CD4-positive, alpha-beta T cell treated with Interleukin-12 subunit alpha and Interleukin-12 subunit beta, for 1 hour (primary cell): ENCODE measurements at places on chromosomes 6 and 20.

GRCh38 chr6:107585815-107586435 is 96.0 kb downstream of the SOBP start:
- no peak for DNase-seq

DNA sequence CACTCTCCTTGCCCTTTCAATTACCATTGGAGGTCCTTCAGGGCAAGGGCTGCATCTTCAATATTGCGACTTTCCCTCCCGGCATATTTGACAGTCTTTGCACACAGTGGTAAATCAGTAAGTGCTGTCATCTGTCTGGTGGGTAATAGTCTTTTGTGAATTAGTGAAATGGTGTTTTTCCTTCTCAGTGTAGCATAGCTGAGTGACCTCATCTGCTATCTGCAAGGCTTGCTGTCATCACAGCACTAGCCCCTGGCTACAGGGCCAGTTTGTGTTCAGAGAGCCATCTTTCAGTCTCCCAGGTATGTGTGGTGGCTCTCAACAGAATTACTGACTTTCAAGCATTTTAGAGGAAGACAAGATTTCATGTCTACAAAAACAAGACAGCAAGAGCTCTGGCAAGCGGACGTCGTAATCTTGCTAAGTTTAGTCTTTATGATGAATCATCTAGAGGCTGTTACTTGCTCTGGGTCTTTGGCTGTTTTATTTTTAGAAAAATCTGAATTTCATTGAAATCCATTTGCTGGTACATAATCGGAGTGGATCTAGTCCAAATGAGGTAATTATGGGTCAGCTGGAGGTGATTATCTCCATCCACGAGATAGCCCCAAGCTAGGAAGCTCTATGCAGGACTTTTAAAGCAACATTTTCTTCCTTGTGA is 528.9 kb downstream of the EPM2A start:
- no peak for DNase-seq

GRCh38 chr6:156691018-156691417 is 86.2 kb upstream of the ARID1B start:
- DNase-seq = no peak

DNA sequence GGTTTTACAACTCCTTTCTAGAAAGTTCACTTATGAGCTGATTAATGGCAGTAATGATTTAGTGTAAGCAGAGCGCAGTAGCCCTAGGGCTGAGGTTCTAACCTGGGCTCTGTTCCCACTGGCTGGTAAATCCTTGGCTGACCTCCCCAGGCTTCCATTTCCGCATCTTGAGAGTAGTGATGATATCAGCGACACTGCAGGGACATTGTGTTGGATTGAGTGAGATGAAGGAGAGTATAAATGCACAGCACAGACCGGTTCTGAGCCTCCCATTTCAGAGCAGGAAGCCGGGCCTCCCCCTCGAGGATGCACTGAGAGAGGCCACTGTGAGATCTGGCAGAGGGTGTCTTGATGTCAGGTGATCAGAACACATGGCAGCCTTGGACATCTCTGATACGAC is 477.2 kb upstream of the SULF2 start:
- no peak for DNase-seq

DNA sequence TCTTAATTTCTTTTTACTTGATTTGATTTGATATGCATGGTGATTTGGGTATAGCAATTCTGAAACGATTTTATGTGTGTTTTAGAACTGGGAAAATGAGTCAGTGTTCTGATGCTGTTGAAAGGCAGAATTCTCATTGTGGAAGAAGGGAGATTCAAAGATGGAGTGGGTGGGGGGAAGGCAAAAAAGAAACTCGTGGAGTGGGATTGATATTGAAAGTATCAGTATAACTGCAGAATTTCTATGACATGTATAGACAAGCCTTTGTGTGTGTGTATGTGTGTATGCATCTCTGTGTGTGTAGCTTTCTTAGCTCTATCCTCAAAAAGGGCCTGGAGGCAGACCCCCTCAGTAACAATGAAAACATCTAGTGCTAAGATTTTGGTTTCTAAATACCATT is 184.3 kb upstream of the OLIG3 start:
- no peak for DNase-seq

- DNase-seq = no peak
Measured at GRCh38 chr6:127592964-127593363, 16.0 kb downstream of the C6orf58 start.

GRCh38 chr6:168043848-168044415 is 35.1 kb downstream of the FRMD1 start:
- no peak for DNase-seq

- DNase-seq = no peak
Measured at GRCh38 chr6:90098001-90098531, 198.6 kb downstream of the BACH2 start.

- DNase-seq = no peak
Measured at GRCh38 chr6:133408543-133408942, 167.4 kb downstream of the EYA4 start.

- no peak for DNase-seq
Measured at GRCh38 chr6:23308166-23308565, 738.8 kb downstream of the HDGFL1 start.

DNA sequence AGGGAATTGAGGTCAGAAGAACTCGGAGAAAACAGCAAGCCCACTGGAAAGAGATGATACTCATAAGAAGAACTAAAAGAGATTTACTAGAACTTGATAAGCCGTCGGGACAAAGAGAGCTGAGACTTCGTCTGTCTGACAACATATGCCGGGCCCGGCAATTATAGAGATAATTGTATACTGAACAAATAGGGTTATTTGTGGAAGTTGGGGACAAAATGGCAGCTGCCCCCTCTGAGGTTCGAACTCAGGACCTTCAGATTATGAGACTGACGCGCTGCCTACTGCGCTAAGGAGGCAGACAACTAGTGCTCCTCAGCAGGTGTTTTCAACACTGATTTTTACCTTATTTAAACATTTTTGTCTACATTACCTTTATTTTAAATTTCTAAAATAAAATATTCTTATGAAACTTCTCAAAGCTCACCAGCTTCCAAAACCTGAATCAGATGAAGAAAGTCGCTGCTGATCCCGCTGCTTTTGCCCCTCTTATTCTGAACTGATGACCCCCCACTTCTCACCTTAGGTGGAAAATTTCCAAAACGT is 29.3 kb upstream of the TRIM27 start:
- peak; percentile 71 for DNase-seq

GRCh38 chr6:92479831-92480230 is 939.5 kb downstream of the EPHA7 start:
- no peak for DNase-seq

DNA sequence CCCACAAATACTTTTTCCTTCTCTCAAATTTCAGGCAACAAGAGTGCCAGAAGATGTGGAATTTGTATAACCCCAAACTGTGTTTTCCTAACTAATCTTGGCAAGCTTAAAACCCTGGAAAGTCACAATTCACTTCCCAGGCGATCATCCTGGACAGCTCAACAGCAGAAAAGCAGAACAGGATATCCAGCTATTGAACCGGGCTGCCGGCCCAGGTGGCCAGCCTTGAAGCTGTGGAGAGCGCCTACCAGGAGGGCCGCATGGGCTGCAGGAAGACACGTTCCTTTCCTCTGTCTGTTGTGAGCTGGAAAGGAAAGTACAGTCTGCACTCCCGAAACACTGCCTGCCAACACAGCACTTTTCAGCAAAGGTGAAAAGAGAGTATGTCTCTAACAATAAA is 719.7 kb upstream of the MARCKS start:
- no peak for DNase-seq
